ENCODE measurements at places on chromosomes 3 and 15.

DNA sequence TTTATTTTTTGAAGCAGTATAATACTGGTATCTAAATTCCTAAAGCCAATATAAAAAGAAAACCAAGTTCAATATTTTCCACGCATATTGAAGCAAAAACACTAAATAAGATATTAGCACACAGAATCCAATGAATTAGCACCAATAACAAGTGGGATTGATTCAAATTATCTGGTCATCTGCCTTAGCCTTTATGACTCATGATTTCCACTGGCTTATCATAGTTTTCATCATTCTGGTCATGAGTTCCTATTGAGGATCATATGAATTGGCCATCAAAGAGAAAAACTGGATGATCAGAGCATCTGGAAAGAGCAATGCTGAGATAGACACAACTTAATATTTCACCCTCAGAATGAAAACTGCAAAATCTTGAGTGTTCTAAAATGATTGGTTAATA lies 809.9 kb downstream of the MCTP2 start:
- no peaks in the 10 kb centered on the region for H3K36me3 ChIP-seq
- H3K27me3 ChIP-seq, result no peaks in the 10 kb centered on the region
- H3K27ac ChIP-seq, result no peak overlapping the region
- DNase-seq, result no peak
- no peak overlapping the region for H3K4me3 ChIP-seq
- H3K4me1 ChIP-seq, result no peaks in the 10 kb centered on the region

- H3K27me3 ChIP-seq, result no peaks in the 10 kb centered on the region
- no peak for DNase-seq
- H3K4me3 ChIP-seq, result peak overlapping the region; percentile 81
- peaks cover 74% of the 10 kb centered on the region for H3K4me1 ChIP-seq
- H3K27ac ChIP-seq, result no peak overlapping the region
Observed at GRCh38 chr3:159989973-159990846, 1.6 kb downstream of the IL12A start.

- H3K27ac ChIP-seq, result no peak overlapping the region
- H3K36me3 ChIP-seq, result no peaks in the 10 kb centered on the region
- H3K4me1 ChIP-seq, result no peaks in the 10 kb centered on the region
- H3K4me3 ChIP-seq, result no peak overlapping the region
Observed at GRCh38 chr15:80461356-80462095, 57.3 kb downstream of the ARNT2 start.

GRCh38 chr3:43770426-43771103 lies 79.8 kb downstream of the ABHD5 start:
- H3K4me3 ChIP-seq, result peak overlapping the region; percentile 61
- DNase-seq, result no peak
- H3K36me3 ChIP-seq, result no peaks in the 10 kb centered on the region
- peaks cover 32% of the 10 kb centered on the region for H3K4me1 ChIP-seq

- H3K36me3 ChIP-seq, result peaks cover 32% of the 10 kb centered on the region
- no peak overlapping the region for H3K4me3 ChIP-seq
- no peak overlapping the region for H3K27ac ChIP-seq
- DNase-seq, result no peak
- no peaks in the 10 kb centered on the region for H3K27me3 ChIP-seq
Observed at GRCh38 chr3:5213574-5213966, 26.1 kb downstream of the EDEM1 start.

GRCh38 chr3:25906132-25906906 lies 116.4 kb downstream of the OXSM start:
- no peak overlapping the region for H3K27ac ChIP-seq
- no peaks in the 10 kb centered on the region for H3K27me3 ChIP-seq
- no peaks in the 10 kb centered on the region for H3K36me3 ChIP-seq
- DNase-seq, result no peak

- DNase-seq, result no peak
- H3K4me1 ChIP-seq, result no peaks in the 10 kb centered on the region
- H3K4me3 ChIP-seq, result no peak overlapping the region
- no peaks in the 10 kb centered on the region for H3K36me3 ChIP-seq
Observed at GRCh38 chr3:14685179-14685578, 10.2 kb downstream of the C3orf20 start.

- H3K4me3 ChIP-seq, result no peak overlapping the region
- H3K27me3 ChIP-seq, result no peaks in the 10 kb centered on the region
- H3K4me1 ChIP-seq, result no peaks in the 10 kb centered on the region
- DNase-seq, result no peak
- H3K27ac ChIP-seq, result no peak overlapping the region
Observed at GRCh38 chr3:87435926-87436620, 159.7 kb upstream of the POU1F1 start.

- no peaks in the 10 kb centered on the region for H3K27me3 ChIP-seq
- H3K4me3 ChIP-seq, result no peak overlapping the region
- no peak overlapping the region for H3K27ac ChIP-seq
- no peaks in the 10 kb centered on the region for H3K4me1 ChIP-seq
Observed at GRCh38 chr3:52920841-52921240, 23.5 kb upstream of the STIMATE start.

DNA sequence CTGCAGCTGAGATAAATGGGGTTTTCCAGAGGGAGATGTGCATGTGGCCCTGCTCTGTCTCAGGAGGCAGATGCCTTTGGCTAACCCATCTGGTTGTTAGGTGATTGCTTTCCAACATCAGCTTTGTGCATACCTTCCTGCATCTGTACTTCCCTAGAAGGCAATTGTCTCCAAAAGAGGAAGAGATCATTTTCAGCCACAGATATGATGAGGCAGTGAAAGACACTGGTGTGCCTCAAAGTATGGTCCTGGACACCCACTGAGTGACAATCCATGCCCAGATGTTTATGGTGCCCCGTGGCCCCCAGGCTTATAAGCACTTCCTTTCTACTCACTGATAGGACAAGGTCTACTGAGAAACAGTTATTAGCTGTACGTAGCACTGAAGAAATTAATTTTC lies 117.5 kb upstream of the NR2F2 start:
- no peak overlapping the region for H3K4me3 ChIP-seq
- no peak overlapping the region for H3K27ac ChIP-seq
- no peak for DNase-seq
- H3K4me1 ChIP-seq, result no peaks in the 10 kb centered on the region
- no peaks in the 10 kb centered on the region for H3K36me3 ChIP-seq
- no peaks in the 10 kb centered on the region for H3K27me3 ChIP-seq

DNA sequence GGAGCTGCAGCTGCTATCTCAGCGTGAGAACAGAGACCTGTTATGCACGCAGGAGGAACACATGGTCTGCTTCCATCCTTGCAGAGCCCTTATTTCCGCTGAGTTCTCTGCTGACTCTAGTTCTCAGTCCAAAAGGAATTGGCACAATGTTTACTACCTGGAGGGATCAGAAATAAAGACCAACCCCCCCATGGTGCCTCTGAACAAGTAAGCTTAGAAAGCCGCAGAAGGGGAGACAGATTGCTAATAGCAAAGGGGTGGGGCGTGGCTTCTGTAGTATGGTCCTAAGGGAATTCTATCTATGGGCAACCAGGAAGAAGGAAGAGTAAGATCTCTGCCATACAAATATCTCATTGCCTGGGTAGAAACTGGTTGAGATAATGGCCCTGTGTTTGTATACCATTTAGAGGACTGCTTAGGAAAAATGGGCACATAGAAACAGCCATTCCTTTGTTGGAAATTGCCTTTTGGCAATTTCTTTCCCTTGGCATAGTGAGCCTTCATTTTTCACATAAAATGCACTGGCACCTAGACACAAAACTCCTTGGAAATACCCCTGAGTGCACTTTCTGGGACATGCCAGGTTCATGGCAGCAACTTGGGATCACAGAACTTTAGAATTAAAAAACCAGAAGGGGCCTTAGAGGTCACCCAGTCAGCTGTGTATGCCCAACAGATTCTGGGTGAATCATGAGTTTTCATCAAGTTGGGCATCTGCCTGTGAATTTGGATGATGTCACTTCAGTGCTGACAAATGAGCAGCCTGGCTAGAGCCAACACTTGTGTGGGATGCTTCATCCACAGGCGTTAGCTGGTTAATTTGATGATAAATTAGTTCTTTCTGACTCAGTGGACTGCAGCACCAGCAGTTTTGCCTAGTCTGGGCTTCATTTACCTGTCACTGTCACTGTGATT lies 57.4 kb upstream of the STXBP5L start:
- H3K4me3 ChIP-seq, result no peak overlapping the region
- no peaks in the 10 kb centered on the region for H3K27me3 ChIP-seq
- H3K36me3 ChIP-seq, result no peaks in the 10 kb centered on the region
- no peaks in the 10 kb centered on the region for H3K4me1 ChIP-seq
- H3K27ac ChIP-seq, result no peak overlapping the region
- DNase-seq, result no peak

- no peaks in the 10 kb centered on the region for H3K36me3 ChIP-seq
- H3K27ac ChIP-seq, result peak overlapping the region; percentile 35
- DNase-seq, result no peak
- no peaks in the 10 kb centered on the region for H3K27me3 ChIP-seq
Observed at GRCh38 chr3:151387432-151387831, 2.9 kb upstream of the P2RY12 start.

GRCh38 chr3:146966124-146966523 lies 361.0 kb upstream of the PLSCR5 start:
- H3K27me3 ChIP-seq, result no peaks in the 10 kb centered on the region
- H3K4me1 ChIP-seq, result no peaks in the 10 kb centered on the region
- no peak for DNase-seq
- no peak overlapping the region for H3K27ac ChIP-seq

DNA sequence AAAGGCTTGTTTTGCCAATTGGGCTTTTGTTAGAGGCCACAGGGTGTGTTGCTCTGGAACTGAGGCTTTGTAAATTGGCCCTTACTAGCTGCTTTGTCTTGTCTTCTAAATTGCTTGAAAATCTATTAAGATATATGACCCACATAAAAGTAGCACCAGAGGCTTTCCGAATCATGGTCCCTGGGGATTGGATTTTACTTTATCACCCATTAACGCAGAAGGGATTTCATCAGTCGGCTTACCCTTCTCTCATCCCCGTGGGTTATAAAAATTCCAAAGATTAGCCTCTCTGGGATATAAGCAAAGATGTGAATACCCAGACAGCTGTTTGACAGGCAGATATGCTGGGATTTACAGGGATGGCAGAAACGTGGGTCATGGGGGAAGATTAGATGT lies 98.3 kb upstream of the CHL1 start:
- H3K36me3 ChIP-seq, result no peaks in the 10 kb centered on the region
- no peaks in the 10 kb centered on the region for H3K27me3 ChIP-seq
- DNase-seq, result no peak
- H3K27ac ChIP-seq, result no peak overlapping the region
- H3K4me1 ChIP-seq, result no peaks in the 10 kb centered on the region

- H3K27ac ChIP-seq, result no peak overlapping the region
- H3K36me3 ChIP-seq, result no peaks in the 10 kb centered on the region
- no peak for DNase-seq
- H3K4me1 ChIP-seq, result no peaks in the 10 kb centered on the region
- H3K4me3 ChIP-seq, result no peak overlapping the region
Observed at GRCh38 chr3:127831723-127832172, 9.4 kb upstream of the MGLL start.

GRCh38 chr15:74830868-74831267 lies 4.4 kb downstream of the CPLX3 start:
- H3K27ac ChIP-seq, result no peak overlapping the region
- no peaks in the 10 kb centered on the region for H3K36me3 ChIP-seq
- peaks cover 23% of the 10 kb centered on the region for H3K4me1 ChIP-seq
- H3K4me3 ChIP-seq, result no peak overlapping the region

DNA sequence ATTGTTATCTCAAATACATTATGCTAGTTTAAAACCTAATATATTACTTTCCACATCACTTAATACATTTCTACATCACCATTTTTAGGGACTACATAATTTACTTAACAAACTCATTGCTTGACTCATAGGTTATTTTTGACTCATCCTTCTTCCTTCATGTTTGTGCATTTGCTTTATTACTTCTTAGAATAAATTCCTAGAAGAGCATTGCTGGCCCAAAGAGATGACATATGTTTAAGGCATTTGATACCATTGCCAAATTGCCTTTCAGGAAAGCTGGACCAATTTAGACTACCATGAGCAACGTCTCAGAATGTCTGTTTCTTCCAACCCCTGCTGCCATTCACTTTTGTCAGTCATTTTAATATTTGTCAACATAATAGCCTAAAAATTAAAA lies 905.8 kb downstream of the IGSF11 start:
- H3K4me3 ChIP-seq, result no peak overlapping the region
- no peaks in the 10 kb centered on the region for H3K4me1 ChIP-seq
- H3K27me3 ChIP-seq, result no peaks in the 10 kb centered on the region
- no peak overlapping the region for H3K27ac ChIP-seq
- no peaks in the 10 kb centered on the region for H3K36me3 ChIP-seq

DNA sequence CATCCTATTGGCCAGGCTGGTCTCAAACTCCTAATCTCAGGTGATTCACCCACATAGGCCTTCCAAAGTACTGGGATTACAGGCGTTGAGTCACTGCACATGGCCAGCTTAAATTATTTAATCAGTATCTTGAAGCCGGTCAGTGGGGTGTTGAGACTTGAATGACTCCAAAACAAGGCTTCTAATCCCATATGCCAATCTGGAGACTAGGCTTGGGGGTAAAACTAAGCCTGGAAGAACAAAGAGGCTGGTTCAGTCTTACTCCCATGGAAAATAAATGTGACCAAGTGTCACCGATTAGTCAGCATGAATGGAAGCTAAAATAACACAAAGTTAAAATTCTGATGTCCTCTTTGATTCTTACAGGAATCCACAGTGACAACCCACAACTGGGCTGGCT lies 509.1 kb downstream of the FOXP1 start:
- no peaks in the 10 kb centered on the region for H3K36me3 ChIP-seq
- no peaks in the 10 kb centered on the region for H3K27me3 ChIP-seq
- peak overlapping the region; percentile 94 for H3K27ac ChIP-seq
- peaks cover 81% of the 10 kb centered on the region for H3K4me1 ChIP-seq
- no peak overlapping the region for H3K4me3 ChIP-seq

DNA sequence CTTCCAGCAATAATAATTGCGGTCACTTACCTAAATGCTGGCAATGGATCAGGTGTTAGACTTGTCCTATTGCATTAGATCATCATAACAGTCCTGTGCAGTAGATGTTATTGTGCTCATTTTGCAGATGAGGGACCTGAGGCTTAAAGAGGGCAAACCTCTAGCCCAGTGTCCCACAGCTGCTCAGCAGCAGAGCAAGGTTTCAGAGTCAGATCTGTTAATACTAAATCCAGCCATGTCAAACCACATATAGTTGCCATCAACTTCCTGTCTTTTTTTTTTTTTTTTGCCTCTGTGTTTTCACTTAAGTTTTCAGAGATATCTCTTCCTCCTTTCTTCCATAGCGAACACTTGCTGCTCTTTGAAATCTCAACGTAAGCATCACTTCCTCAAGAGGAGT lies 12.1 kb downstream of the FEZF2 start:
- H3K36me3 ChIP-seq, result no peaks in the 10 kb centered on the region
- no peaks in the 10 kb centered on the region for H3K27me3 ChIP-seq
- H3K4me1 ChIP-seq, result no peaks in the 10 kb centered on the region

DNA sequence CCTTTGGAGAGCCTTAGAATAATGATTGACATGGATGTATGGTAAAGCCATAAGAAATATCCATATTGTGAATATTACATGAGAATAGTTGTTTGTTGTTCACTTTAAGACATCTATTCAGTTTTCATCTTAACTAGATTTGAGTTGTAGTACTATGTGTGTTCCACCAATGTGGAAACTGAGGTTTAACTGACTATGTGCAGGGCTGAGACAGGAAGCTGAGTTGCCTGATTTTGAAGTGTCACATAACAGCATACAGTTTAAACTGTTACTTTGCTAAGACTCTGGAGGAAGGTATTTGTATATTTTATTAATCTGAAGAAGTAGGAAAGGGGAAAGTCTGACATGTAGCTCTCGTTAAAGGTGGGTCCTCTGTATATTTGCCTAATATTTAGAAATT lies 2.1 kb downstream of the ECT2 start:
- H3K4me3 ChIP-seq, result no peak overlapping the region
- no peaks in the 10 kb centered on the region for H3K27me3 ChIP-seq
- peaks cover 12% of the 10 kb centered on the region for H3K36me3 ChIP-seq
- H3K27ac ChIP-seq, result no peak overlapping the region
- no peak for DNase-seq

All from esophagus squamous epithelium (tissue), 5 donors.